ENCODE measurements at places on chromosomes 1 and 21.

GRCh38 chr1:172753964-172754363, 95.1 kb downstream of the FASLG start:
- no peak for DNase-seq

DNA sequence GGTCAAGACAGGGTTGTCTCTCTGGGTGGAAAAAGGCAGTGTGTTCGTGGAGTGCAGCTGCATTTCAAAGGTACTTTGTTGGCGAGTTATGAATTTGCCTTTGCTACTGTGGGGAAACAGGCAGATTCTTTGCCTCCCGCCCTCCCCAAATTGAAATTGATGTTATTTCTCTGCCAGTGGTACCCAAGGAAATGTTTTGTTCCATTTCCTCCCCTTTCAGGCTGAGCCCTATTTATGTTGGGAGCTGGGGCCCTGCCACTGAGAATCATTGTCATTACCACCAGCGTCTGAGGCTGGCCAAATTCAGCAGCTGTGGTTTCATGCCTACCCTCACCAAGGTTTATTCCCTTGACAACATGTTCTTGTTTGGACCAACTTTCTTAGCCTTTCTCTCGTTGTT, 48.5 kb upstream of the OLIG2 start:
- no peak for DNase-seq

DNA sequence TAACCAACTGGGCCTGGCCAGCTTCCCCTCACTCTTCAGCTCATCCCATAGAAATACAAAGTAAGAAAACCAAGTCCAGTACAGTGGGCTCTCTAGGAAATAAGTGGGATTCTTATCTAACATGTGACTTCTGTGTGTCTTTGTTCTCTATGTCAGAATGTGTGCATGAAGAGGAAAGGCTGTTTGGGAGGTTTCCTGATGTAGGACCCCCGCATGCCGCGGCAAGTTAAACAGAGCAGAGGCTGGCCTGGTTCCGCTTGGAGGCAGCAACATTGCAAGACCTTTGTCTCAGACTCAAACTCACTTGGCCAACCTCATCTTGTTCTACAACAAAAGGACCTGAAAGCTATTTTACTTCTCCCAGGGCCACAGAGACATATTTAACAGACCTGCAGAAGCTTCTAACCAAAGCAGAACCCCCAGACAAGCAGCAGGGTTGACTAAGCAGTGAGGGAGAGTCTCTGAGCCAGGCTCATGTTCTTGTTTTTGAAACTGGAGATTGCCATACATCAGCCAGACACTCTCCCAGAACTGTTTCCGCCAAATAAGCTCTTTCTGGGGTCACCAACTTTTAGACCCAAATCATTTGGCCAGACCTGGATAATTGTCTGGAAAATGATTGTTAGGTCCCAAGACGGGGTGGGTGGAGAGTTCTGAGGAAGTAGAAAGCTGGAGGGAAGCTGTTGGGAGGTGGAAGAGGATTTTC, 6.2 kb downstream of the MTARC2 start:
- no peak for DNase-seq

- no peak for DNase-seq
Measured at GRCh38 chr21:36663033-36663855, 35.7 kb upstream of the SIM2 start.

- DNase-seq: no peak
Measured at GRCh38 chr1:16015960-16016901, 1.6 kb downstream of the HSPB7 start.

DNA sequence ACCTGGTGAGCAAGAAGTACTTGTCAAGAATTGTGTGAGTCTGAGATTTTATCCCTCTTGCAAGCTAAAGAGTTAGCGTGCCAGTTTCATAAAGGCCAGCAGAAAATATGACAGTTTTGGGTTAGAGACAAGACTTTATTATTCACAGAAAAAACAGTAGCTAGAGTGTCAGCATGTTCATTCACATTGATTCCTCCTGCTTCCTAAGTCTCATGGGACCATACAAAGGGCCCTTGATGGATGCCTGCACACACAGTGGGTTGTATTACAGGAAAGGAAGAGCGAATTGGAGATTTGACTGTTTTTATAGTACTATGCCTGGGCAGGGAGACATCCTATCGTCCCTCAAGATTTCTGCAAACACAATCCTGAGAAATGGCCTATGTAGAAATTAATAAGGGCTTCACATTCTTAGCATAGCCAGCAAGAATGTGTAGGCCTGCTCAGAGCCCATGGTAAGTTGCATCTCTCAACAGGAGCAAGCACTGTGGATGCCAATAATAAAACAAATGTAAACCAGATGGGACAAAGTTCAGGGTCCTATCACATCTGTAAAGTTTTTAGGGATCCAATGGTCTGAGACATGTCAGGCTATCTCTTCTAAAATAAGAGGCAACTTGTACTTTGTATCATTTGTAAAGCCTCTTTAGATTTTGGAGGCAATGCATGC, 4.0 kb upstream of the ASPM start:
- no peak for DNase-seq

DNA sequence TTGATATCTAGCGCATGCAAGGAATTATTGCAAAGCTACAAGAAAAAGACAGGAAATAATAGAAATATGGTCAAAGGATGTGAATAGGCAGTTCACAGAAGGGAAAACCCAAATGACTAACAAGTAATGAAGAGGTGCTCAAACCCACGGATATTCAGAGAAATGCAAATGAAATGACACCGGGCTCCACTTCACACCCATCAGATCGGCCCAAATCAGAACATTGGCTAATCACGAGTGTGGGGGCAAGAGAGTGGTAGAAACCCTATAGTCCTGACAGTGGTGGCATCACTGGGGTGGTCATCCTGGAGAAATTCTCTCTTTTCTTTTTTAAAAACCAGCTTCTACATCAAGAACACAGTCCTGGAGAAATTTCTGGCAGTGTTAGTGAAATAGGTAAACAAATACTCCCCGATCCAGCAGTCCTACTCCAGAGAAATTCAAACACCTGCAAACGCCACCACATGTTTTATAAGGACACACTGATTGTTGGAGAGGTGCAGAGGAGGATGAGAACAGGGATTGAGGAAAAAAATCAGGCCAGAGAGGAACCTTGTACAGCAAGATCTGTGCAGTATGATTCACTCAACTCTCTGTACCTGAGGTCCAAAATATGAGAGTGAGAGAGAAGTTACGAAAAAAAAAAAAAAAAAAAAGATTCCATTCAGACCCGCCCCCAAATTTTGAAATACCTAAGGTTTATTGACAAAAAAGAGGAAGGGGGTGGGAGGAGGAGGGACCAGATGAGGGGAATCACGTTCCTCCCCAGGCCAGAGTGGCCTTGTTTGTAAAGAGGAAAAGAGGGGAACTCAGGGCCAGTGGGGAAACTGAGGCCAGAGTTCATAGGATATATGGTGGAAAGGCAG, 9.2 kb upstream of the TNFRSF1B start:
- peak; percentile 66 for DNase-seq

- no peak for DNase-seq
Measured at GRCh38 chr21:46555225-46555617, 49.7 kb downstream of the S100B start.

- DNase-seq: no peak
Measured at GRCh38 chr1:56506951-56507491, 72.3 kb downstream of the PLPP3 start.

- DNase-seq: no peak
Measured at GRCh38 chr1:227070638-227071285, 130.7 kb downstream of the COQ8A start.

- DNase-seq: no peak
Measured at GRCh38 chr1:112964347-112964746, 8.4 kb upstream of the SLC16A1 start.

DNA sequence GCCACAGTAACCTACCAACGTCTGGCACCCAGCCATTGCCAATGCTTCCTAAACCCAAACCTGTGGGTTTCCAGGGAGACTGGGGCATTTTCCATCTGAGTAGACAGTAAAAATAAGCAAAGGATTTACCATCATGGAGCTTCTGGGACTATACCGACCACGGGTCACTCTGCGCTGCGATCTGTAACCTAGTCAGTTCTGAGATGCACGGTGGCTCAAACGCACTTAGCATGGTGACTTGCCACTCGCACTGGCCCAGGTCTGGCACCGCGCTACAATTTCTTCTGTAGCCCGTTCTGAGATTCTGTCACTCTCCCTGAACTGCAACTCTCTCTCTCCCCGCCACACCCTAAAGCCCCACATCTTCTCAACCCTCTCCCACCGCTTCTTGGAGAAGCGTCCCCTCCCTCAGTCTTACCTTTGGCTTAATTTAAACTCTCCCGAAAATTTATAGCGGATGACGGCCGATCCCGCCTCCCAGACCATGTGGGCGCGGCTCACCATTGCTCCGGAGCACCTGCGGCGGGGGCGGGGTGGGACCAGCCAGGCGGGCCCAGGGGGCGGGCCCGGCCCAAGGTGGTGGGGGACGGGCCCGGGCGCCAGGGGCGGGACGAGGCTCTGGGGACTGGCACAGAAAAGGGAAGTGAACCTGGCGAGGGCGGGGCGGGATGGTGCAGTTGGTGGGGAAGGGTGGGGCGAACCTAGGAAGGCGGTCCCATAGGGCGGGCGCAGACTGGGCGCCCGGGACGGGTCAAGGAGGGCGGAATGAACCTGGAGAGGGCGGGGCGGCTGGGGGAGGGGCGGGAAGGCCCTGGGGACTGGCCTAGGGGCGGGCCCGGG, 493 bp upstream of the MAP3K21 start:
- DNase-seq: peak; percentile 93

DNA sequence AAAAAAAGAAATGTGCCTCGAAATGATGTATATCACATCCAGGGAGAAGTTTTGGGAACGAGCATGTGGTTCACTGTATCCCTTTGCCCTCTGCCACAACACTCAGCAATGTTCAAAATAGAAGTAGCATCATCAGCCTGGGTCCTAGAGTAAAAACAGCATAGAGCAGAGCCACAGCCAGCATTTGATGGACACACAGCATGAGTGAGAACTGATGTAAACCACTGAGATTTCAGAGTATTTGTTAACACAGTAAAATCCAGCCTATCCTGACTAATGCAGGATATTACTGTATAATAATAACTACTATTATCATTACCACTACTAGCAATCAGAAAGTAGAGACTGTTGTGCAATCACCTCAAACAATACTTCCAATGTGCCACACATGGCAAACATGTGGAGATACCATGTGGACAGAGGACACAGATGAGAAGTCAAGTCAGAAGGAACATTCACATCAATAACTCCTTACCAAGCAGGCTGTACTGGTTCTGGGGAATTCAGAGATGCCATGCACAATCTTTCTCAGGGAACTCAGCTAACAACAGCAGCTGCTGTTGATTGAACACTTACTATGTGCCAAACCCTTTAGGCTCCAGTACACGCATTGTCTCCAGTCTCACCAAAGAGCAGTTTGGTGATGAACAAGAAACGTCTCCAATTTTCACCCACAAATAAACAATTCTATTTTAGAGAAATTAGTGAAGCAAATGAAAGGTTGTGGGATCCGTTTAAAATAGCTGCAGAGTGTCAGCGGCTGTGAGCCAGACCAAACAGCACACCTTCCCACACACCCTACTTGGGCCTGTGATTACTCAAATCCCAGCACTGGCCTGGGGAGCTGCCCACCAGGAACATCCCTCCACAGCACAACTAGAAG, 16.6 kb upstream of the GFI1 start:
- DNase-seq: no peak

DNA sequence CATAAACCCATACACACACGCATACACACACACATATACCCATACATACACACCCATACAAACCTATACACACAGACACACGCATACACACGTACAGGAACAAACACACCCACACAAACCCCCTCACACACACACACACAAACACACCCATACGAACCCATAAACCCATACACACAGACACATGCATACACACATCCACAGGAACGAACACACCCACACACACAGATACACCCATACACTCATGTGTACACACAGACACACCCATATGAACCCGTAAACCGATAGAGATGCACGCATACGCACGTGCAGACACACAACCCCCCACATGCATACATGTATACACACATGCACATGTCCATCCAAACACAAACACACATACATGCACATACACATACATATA, 9.5 kb downstream of the WNT9A start:
- DNase-seq: no peak

GRCh38 chr1:211068976-211069375, 65.0 kb downstream of the KCNH1 start:
- DNase-seq: no peak

- no peak for DNase-seq
Measured at GRCh38 chr1:205950826-205951549, 7.7 kb upstream of the SLC26A9 start.

GRCh38 chr21:14858311-14858710, 206.5 kb downstream of the NRIP1 start:
- no peak for DNase-seq

DNA sequence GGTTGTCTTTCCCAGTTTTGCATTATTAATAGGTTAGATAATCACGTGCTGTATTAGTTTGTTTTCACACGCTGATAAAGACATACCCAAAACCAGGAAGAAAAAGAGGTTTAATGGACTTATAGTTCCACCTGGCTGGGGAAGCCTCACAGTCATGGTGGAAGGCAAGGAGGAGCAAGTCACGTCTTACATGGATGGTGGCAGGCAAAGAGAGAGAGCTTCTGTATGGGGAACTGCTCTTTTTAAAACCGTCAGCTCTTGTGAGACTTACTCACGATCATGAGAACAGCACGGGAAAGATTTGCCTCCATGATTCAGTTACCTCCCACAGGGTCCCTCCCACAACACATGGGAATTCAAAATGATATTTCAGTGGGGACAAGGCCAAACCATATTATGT, 2.3 kb upstream of the VCAM1 start:
- no peak for DNase-seq

GRCh38 chr1:163426505-163427251, 104.9 kb downstream of the NUF2 start:
- no peak for DNase-seq

GRCh38 chr1:92536980-92537884, 50.5 kb upstream of the GFI1 start:
- peak; percentile 78 for DNase-seq

DNA sequence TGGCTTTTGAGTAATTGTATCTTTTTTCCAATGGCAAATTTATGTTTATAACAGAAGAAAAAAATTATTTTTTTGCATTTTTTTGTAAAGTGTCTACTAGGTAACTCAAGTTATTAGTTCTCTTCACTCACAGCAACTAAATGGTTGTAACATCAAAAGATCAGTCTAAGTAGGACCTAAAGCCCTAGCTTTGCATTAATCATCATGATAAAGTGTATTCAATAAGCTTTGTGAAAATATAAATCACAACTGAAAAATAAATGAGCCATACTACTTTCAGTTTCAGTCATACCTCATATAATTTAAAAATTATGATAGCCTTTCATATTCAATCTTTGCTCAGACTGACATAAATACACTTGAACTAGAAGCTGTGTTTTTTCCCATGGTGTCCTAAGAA, 6.9 kb downstream of the TAF5L start:
- no peak for DNase-seq

GRCh38 chr1:66251546-66251945, 282.4 kb upstream of the SGIP1 start:
- no peak for DNase-seq

- no peak for DNase-seq
Measured at GRCh38 chr1:60367532-60367931, 294.0 kb upstream of the C1orf87 start.
